ENCODE measurements at places on chromosomes 1 and 21. TPM values are rescaled to one million over a fixed set of nuclear protein-coding genes. Genes with fewer than 3 reads are reported as not detected.
A peak's percentile ranks its signal among the peaks of the same experiment; 100 is the strongest.

DNA sequence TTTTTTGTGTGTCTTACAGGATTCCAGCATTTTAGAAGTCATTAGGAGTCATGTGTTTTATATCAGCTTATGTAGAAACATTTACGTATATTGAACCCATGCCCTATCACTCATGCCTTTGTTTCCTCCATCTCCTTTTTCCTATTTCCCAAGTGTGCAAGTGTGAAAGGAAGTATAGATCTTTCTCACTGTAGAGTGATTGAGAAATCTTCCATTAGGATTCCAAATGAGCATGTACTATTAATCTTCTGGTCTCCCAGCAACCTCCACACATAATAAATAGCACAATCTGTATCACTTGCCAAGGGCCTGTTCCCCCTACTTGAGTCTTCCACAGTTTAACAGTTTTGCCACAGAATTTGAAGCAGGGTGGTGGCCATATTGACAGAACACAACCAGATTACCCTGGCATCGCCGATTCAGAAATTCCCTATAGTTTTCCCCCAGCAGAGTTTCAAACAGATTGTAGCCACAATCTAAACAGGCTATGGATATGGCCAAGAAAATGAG, 1052.8 kb downstream of the TTLL7 start:
- no peaks in the 10 kb centered on the region for H3K4me1 ChIP-seq
- no peaks in the 10 kb centered on the region for H3K36me3 ChIP-seq
- H3K27ac ChIP-seq = no peak overlapping the region

DNA sequence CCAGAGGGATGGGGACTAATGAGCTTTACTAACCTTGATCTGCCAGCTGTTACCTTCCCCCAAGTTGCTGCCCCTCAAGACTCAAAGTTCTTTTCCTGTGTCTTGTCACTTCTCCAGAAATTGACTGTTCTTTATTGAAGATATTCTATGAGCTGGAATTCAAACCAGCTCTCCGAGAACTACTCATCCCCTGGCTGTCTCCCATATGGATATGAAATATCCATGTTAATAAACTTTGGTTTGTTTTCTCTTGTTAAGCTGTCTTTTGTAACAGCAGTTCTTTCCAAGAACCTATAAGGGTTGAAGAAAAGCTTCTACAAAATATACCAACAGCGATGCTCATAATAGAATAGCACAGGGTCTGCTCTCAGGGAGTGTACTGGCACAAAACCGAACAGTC, 77.0 kb downstream of the CAMK2N1 start:
- H3K36me3 ChIP-seq = no peaks in the 10 kb centered on the region
- H3K4me3 ChIP-seq = no peak overlapping the region
- peaks cover 8% of the 10 kb centered on the region for H3K4me1 ChIP-seq
- no peak overlapping the region for H3K27ac ChIP-seq
- no peak for DNase-seq

DNA sequence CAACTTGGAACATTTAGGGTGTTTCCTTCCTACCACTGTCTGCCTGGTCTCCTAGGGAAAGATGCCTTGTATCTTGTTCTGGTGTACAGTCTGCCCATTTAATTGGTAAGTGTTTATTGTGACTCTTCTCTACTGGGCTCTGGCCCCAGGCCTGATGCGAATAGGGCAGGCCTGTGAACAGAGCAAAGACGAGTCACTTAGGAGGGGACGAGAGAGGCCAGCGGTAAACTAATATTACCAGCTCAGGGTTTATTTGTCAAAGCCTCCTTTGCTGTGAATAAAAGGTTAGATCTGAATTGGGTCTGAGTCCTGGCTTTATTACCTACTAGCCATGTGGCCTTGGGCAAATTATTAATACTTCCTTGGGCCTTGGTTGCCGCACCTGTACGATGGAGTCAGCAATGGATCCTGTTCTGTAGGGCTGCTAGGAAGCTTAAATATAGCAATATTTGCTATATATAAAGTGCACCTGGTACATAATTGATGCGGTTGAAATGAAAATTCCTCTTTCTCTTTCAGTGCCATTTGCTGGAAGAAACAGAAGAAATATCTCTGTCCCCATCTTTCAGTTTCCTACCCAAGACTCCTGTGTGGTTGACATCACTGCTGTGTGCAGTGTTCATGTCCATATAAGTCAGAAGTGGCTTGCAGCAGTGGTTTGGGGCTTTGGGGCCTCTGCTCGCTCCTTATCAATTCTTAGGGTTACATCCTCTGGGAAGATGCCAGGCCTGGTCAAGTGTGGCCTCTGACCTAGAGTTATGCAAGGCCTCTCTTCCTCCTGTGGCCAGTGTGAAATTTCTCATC, 32.4 kb downstream of the MAPKAPK2 start:
- no peaks in the 10 kb centered on the region for H3K27me3 ChIP-seq
- DNase-seq = no peak
- no peak overlapping the region for H3K27ac ChIP-seq
- no peaks in the 10 kb centered on the region for H3K36me3 ChIP-seq
- H3K4me3 ChIP-seq = no peak overlapping the region
- H3K4me1 ChIP-seq = peaks cover 9% of the 10 kb centered on the region

DNA sequence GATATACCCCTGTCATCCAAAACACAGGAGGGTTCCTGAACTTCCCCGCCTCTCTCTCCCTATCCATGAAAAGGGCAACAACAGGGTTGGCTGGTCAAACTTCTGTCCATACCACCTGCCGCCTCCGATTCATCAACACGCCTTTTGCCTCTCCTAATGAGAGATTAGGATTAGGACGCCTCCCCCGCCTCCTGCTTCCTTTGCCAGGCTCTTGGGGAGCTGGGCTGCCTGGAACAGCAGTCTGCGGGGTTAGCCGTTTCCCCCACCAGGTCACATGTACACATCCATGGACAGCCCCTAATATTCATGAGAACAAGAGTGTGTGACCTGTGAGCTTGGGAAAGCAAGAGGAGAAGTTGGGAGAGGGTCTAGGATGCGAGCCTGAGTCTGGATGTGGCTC, 2.3 kb upstream of the OPTC start:
- H3K27ac ChIP-seq = no peak overlapping the region
- DNase-seq = no peak
- H3K36me3 ChIP-seq = no peaks in the 10 kb centered on the region
- no peaks in the 10 kb centered on the region for H3K4me1 ChIP-seq

GRCh38 chr1:162094271-162094670, 24.8 kb downstream of the NOS1AP start:
- no peaks in the 10 kb centered on the region for H3K27me3 ChIP-seq
- no peak for DNase-seq
- no peaks in the 10 kb centered on the region for H3K36me3 ChIP-seq
- no peak overlapping the region for H3K27ac ChIP-seq

DNA sequence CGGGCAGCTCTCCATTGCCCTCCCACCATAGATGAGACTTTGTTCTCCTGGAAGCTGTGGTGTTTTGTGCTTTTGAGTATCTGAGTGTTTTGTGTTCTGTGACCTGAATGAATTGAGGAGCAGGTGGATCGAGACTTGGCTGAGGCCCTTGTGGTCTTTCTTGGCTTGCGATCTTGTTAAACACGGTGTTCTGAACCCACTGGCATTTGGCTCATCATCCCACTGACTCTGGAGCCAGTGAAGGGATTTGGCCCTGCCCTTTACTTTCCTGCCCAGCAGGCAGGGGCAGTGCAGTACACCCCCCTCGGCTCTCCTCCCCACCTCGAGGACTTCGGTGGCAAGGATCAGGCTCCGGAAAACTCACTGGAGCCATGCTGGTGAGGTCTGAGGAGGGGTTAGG, 30.6 kb downstream of the PKNOX1 start:
- no peak overlapping the region for H3K4me3 ChIP-seq
- H3K36me3 ChIP-seq = peaks cover 7% of the 10 kb centered on the region
- no peak overlapping the region for H3K27ac ChIP-seq
- H3K4me1 ChIP-seq = no peaks in the 10 kb centered on the region
- no peaks in the 10 kb centered on the region for H3K27me3 ChIP-seq

- no peaks in the 10 kb centered on the region for H3K4me1 ChIP-seq
- H3K27me3 ChIP-seq = no peaks in the 10 kb centered on the region
These were observed 553.8 kb upstream of the PRMT6 start for GRCh38 chr1:106502659-106503058.

DNA sequence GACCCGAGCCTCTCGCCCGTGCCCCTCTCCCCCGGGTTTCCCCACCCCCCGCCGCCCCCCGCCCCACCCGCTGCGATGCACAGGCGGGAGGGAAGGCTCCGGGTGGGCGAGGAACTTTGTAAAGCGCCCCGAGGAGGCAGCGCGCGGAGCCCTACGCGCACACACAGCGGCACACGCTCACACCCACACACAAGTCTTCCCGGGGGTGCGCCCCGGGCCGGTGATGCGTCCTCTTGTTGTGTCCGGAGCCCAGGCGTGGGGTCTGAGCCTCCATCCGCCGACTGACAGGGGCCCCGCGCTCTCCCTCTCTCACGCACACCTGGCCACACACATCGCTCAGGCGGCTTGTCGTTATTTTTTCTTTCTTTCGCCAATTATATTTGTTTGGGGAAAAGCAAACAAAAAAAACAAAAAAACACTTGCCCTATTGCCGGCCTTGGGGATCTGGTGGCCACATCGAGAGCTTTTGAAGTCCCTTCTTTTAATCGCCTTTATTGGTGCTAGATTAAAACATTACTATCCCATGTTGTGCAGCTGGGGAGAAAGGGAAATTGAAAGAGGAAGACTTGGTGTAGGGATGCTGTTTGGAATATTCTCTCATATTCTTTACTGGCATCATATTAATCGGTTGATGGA, 770 bp downstream of the NTNG1 start:
- H3K27me3 ChIP-seq = peaks cover 11% of the 10 kb centered on the region
- H3K4me1 ChIP-seq = no peaks in the 10 kb centered on the region
- H3K27ac ChIP-seq = no peak overlapping the region
- no peaks in the 10 kb centered on the region for H3K36me3 ChIP-seq
- DNase-seq = peak; percentile 44

- H3K4me3 ChIP-seq = no peak overlapping the region
- no peak for DNase-seq
- H3K36me3 ChIP-seq = no peaks in the 10 kb centered on the region
- no peaks in the 10 kb centered on the region for H3K27me3 ChIP-seq
- no peaks in the 10 kb centered on the region for H3K4me1 ChIP-seq
- no peak overlapping the region for H3K27ac ChIP-seq
These were observed 23.6 kb upstream of the GBP1 start for GRCh38 chr1:89088572-89088971.

Gene CYP2J2
- 1.1 TPM for polyA plus RNA-seq

DNA sequence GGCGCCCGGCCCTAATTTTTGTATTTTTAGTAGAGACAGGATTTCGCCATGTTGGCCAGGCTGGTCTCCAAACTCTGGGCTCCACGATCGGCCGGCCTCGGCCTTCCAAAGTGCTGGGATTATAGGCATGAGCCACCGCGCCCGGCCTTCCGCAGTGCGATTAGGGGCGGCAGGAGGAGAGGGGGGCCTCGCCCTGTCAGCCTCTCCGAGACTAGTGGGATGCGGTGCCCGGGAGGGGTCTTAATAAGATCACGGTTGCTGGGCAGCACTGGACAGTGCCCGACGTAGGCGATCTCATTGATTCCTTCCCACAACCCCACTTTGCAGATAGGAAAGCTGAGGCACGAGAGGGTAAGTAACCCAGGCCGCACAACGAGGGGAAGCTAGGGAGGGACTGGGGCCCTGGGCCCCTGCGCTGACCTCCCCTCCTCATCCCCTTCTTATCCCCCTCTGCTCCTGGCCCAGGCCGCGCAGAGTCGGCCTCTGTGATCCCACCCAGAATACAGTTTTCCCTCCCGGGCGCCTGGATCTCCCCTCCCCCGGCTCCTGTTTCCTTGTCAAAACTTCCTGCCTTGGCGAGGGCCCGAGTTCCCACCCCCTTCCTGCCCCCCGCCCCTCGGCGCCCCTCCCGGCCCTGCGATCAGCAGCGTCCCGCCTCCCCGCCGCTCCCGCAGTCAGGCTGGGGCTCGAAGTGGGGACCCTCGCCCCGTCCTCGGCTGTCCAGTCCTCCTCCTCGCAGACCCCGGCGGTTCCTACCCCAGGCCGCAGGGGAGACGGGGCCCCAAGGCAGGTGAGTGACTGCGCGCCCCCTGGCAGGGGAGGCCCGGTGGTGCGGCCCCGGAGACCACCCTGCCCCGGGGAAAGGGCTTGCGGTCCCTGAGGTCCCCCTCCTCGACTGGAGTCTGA, at the start of gene PEAR1:
Gene PEAR1 (plus strand): TSS at position 671 of the 906 bp plus-strand sequence. CDS start 10,209 bp downstream, outside the sequence.
- DNase-seq = no peak
- H3K27ac ChIP-seq = peak within 1 kb of the TSS; percentile 87
- H3K4me3 ChIP-seq = no peak within 1 kb of the TSS
- no peaks in the 10 kb centered on the region for H3K36me3 ChIP-seq
- no peaks in the 10 kb centered on the region for H3K27me3 ChIP-seq

Gene KRTAP13-2
- not detected for polyA plus RNA-seq

- no peak overlapping the region for H3K4me3 ChIP-seq
- no peaks in the 10 kb centered on the region for H3K36me3 ChIP-seq
- no peak for DNase-seq
- no peaks in the 10 kb centered on the region for H3K27me3 ChIP-seq
These were observed 137.3 kb upstream of the EDN2 start for GRCh38 chr1:41621791-41622190.

DNA sequence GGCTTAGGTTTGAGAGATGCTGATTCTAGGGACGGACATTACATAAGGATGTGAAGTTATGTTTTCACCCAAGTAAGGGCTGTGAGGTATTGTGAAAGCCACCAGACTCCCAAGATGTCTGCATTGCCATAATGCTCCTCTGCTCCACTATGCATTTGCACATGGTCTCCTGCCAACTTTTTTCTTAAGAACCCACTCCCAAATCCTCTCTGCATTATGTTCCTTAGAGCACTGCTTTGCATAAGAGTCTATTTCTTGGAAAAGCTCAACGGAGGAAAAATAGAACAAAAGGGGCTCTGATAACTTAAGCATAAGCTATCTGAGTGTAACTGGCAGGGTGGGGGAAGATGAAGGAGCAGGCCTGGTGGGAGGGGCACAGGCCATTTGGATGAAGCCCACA, 5.0 kb upstream of the CACNA1E start:
- H3K36me3 ChIP-seq = no peaks in the 10 kb centered on the region
- peaks cover 9% of the 10 kb centered on the region for H3K27me3 ChIP-seq
- no peak overlapping the region for H3K27ac ChIP-seq
- no peaks in the 10 kb centered on the region for H3K4me1 ChIP-seq

- H3K4me3 ChIP-seq = no peak overlapping the region
- H3K27me3 ChIP-seq = no peaks in the 10 kb centered on the region
- H3K27ac ChIP-seq = no peak overlapping the region
- no peak for DNase-seq
- no peaks in the 10 kb centered on the region for H3K4me1 ChIP-seq
- no peaks in the 10 kb centered on the region for H3K36me3 ChIP-seq
These were observed 18.1 kb upstream of the BEND5 start for GRCh38 chr1:48794816-48795215.

GRCh38 chr1:231632119-231632518, 5.5 kb downstream of the DISC1 start:
- no peak for DNase-seq
- no peaks in the 10 kb centered on the region for H3K36me3 ChIP-seq
- H3K4me3 ChIP-seq = no peak overlapping the region
- H3K27ac ChIP-seq = no peak overlapping the region
- no peaks in the 10 kb centered on the region for H3K4me1 ChIP-seq

- H3K4me1 ChIP-seq = no peaks in the 10 kb centered on the region
- H3K27me3 ChIP-seq = no peaks in the 10 kb centered on the region
- DNase-seq = no peak
- H3K4me3 ChIP-seq = no peak overlapping the region
These were observed 35.8 kb upstream of the PODN start for GRCh38 chr1:53026254-53026653.

Gene S1PR1
- 6.5 TPM for polyA plus RNA-seq

- no peaks in the 10 kb centered on the region for H3K4me1 ChIP-seq
- no peak for DNase-seq
- no peak overlapping the region for H3K27ac ChIP-seq
- peaks cover 63% of the 10 kb centered on the region for H3K36me3 ChIP-seq
- H3K4me3 ChIP-seq = no peak overlapping the region
These were observed 15.0 kb upstream of the EPHX1 start for GRCh38 chr1:225794954-225795353.

- H3K4me1 ChIP-seq = peaks cover 69% of the 10 kb centered on the region
- H3K36me3 ChIP-seq = no peaks in the 10 kb centered on the region
- H3K27me3 ChIP-seq = no peaks in the 10 kb centered on the region
- no peak for DNase-seq
- no peak overlapping the region for H3K4me3 ChIP-seq
- H3K27ac ChIP-seq = no peak overlapping the region
These were observed 32.6 kb downstream of the LRP8 start for GRCh38 chr1:53295295-53295694.

Gene FABP3
- polyA plus RNA-seq = 0.08 TPM

All from SK-N-SH (cell line).